ENCODE measurements at places on chromosomes 7 and 10.

GRCh38 chr7:20407585-20408466, 77.1 kb downstream of the ITGB8 start:
- H3K27ac ChIP-seq: no peak overlapping the region
- peak; percentile 55 for DNase-seq
- H3K27me3 ChIP-seq: no peaks in the 10 kb centered on the region
- no peak overlapping the region for H3K4me3 ChIP-seq
- H3K36me3 ChIP-seq: peaks cover 46% of the 10 kb centered on the region
- peaks cover 2% of the 10 kb centered on the region for H3K4me1 ChIP-seq

DNA sequence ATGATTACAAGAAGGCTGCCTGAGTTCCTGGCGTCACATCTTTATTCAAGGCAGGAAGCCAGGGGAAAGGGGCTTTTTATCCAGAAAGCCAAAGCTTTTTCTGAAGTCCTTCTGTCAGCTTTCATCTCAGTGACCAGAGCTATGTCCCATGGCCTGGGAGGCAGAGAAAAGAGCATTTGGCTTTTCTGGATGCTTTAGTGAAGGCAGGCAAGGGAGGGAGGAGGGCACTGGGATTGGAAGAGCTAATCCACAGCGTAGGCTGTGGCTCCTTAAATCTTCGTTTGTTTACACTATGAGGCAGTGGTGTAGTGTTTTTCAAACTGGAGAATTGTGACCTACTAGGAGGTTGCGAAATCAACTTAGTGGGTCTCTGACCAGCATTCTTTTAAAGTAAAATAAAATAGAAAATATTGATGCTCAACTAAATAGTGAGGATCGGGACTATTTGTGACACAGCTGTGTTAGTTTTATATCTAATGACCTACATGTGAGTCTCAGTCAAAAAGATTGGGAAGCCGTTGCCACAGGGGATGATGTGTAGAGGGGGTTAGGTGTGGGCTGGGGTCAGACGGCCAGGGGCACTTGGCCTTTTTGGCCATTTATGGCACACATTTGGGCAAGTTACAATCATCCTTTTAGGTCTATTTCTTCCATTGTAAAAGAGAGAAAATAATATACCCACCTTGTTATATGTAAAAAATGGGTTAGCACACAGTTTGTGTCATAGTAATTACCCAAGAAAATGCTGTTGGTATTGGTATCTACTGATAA, 14.1 kb downstream of the CRYGN start:
- no peaks in the 10 kb centered on the region for H3K27me3 ChIP-seq
- peak; percentile 90 for DNase-seq
- no peaks in the 10 kb centered on the region for H3K36me3 ChIP-seq
- peaks cover 35% of the 10 kb centered on the region for H3K4me1 ChIP-seq
- H3K27ac ChIP-seq: no peak overlapping the region

DNA sequence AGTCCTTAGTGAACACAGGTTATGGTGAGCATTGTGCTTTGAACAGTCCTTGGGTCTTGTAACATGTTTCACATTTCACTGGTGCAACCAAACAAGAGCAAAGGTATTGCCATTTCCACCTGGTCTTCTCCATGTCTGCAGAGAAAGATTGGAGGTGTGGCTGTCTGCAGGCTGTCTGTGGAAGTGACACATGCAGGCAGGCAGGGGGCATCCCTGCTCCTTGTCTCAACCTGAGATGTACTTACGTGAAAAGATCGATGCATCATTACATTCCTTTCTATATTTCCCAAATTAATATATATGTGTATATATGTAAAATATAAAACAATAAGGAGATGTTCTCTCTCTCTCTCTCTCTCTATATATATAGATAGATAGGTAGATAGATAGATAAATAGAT, 54.3 kb downstream of the LRRC18 start:
- H3K27ac ChIP-seq: no peak overlapping the region
- DNase-seq: no peak
- no peak overlapping the region for H3K4me3 ChIP-seq
- no peaks in the 10 kb centered on the region for H3K36me3 ChIP-seq
- peaks cover 4% of the 10 kb centered on the region for H3K27me3 ChIP-seq

DNA sequence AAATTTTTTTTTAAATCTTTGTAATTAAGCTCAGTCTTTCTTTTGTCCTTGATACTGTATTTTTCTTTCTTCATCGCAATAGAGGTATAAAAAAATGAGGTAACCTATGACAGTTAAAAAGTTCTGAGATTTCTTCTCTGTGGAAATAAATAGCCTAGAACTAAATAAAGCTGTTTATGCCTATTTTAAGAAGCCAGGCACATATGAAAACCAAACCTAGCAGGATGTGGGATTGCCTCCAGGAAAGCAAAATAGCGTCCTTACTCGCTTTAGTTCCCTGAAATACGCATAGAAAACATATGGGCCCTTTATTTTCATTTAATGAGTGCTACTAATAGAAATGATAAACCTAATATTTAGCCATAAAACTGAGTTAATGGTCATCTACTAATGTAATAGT, 6.6 kb downstream of the UBE2D1 start:
- no peak overlapping the region for H3K4me3 ChIP-seq
- no peaks in the 10 kb centered on the region for H3K36me3 ChIP-seq
- DNase-seq: no peak
- no peak overlapping the region for H3K27ac ChIP-seq
- no peaks in the 10 kb centered on the region for H3K4me1 ChIP-seq
- no peaks in the 10 kb centered on the region for H3K27me3 ChIP-seq
